GM12891 (cell line): ENCODE measurements at places on chromosomes 5 and 9.

GRCh38 chr9:89985068-89985467 is 380.3 kb downstream of the GADD45G start:
- DNase-seq: no peak

DNA sequence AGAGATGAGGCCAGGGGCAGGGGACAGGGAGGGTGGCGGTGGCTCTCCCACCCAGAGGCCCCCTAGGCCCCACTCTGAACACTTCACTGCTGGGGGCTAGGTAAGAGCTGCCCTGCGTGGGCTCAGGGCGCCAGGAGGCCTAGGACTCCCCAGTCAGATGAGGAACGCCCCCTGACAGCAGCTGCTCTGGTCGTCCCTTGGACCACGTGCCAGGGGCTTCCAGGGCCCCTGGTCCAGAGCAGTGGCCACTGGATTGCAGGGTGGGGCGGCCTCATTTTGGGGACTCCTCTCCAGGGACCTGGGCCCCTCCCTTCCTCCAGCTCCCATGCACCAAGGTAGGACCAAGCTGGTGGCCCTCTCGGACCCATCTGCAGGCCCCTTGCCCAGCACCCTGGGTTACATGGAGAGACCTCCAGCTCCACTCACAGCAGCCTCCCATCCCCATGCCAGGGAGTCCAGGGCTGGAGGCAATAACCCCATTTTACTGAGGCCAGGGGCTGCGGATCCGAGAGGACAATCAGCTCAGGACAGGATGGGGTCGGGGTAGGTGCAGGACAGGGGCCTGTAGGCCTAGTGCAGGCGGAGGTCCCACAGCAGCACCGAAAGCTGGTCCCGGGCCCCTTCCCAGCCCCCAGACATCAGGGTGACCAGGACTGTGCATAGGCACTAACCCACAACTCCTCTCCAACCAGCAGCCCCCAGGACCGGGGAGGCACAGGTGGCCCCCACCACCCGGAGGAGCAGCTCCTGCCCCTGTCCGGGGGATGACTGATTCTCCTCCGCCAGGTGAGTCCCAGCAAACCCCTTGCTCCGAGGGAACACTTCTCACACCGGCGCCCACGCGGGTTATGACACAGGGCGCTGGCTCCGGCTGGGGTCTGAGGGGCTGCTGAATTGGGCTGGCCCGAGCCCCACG is 1.5 kb downstream of the EGFL7 start:
- no peak for DNase-seq

- DNase-seq: no peak
Measured at GRCh38 chr5:144698484-144698883, 527.8 kb downstream of the KCTD16 start.

DNA sequence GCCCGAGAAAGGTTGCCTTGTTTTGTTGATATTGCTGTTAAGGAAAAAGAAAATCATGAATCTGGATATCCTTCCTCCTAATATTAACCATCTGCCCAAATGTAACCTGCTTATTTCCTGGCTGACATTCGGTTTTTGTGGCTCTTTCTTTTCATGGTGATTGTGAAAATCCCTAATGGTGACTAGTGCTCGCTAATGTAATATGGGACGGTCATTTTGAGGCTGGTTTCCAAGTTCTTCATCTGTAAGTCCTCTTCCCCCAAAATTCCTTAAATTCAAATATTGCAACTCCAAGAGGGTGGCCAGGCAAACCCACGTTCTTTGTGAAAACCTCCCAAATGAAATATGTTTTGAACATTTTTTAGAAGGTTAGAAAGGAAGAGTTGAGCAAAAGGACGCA is 63.1 kb upstream of the MAMDC2 start:
- DNase-seq: no peak
